ENCODE measurements at places on chromosomes 6 and 20.

GRCh38 chr20:8853805-8854338 lies 215.0 kb upstream of the PLCB4 start:
- peak; percentile 60 for DNase-seq

DNA sequence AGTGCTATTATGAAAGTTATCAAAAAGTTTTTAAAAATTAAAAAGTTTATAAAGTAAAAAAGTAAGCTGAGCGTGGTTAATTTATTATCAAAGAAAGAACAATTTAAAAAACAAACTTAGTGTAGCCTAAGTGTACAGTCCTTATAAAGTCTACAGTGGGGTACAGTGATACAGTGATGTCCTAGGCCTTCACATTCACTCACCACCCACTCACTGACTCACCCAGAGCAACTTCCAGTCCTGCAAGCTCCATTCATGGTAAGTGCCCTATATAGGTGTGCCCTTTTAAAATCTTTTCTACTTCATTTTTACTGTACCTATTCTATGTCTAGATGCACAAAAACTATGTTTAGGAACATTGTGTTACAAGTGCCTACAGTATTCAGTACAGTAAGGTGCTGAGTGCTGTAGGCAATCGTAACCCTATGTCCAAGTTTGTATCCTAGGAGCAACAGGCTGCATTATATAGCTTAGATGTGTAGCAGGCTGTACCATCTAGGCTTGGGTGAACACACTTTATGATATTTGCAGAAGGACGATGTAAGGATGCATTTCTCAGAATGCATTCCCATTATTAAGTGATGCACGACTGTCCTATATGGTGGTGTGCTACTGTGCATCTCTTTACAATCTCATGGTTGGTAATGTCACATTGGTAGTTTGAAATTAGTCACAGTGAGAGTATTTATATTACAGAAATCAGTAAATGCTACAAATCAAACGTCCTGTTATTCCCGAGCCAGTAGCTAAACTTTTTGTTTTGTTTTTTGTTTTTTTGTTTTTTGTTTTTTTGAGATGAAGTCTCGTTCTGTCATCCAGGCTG lies 158.3 kb downstream of the GMPR start:
- DNase-seq, result no peak

DNA sequence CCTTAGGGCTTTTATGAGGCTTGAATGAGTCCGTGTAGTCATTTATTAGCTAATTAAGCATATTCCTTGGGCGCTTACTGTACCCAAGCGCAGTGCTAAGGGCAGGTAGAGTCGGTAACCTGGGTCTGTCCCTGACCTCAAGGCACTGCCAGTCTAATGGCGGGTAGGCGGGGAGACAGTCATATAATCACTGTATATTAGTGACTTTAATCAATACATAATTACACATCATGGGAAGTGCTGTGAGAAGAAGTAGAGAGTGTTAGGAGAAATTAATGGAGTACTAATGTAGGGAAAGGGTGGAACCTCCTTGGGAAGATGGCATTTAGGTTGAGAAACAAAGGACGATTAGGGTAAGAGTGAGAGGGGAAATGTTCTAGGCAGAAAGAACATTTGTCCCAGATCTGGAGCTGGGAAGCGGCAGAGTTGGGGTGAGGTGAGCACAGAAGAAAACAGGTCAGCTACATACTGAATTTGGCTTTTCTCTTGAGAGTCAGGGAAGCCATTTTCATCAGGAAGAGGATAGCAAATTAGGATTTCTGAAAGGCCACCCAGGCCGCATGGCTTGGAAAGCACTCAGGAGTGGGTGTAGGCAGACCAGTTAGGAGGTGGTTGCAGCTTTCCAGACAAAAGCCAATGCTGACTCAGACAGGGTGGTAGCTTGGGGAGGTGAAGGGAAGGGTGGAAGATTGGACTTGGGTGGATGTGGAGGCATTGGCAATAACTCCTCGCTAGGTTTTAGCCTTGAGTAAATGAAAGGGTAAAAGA lies 954 bp upstream of the BLCAP start:
- DNase-seq, result no peak

GRCh38 chr6:39896701-39897100 lies 37.6 kb downstream of the MOCS1 start:
- DNase-seq, result no peak

GRCh38 chr6:153059311-153059710 lies 56.8 kb upstream of the MTRF1L start:
- DNase-seq, result no peak

- DNase-seq, result peak; percentile 31
Measured at GRCh38 chr20:44733341-44734069, 12.2 kb upstream of the KCNK15 start.

- no peak for DNase-seq
Measured at GRCh38 chr6:102520966-102521365, 1127.5 kb downstream of the GRIK2 start.

DNA sequence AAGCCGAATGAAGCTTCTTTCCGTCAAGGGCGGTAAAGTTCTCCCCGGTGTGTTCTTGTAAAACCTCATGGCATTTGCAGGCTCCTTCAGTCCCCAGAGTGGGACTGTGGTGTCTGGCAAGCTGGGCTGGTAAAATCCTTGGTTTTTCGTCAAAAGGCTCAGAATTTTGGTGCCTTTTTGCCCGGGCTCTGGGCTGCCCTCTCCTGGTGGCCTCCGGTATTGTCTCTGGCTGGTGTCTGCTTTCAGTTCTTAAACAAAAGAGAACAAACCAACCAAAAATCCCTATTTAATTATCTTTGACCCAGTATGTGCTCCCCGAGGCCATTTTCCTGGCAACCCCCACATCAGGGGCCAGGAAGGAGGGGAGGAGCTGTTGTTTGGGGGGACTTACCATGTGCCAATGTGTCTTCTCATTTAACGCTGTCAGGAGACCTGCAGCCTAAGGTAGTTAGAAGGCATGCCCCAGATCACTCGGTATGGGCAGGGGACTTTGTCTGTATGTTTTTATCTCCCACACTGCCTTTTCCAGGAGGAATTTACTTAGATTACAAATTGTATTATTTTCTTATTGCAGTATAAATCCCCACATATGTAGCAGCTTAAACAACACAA lies 11.1 kb downstream of the CDH4 start:
- DNase-seq, result no peak

DNA sequence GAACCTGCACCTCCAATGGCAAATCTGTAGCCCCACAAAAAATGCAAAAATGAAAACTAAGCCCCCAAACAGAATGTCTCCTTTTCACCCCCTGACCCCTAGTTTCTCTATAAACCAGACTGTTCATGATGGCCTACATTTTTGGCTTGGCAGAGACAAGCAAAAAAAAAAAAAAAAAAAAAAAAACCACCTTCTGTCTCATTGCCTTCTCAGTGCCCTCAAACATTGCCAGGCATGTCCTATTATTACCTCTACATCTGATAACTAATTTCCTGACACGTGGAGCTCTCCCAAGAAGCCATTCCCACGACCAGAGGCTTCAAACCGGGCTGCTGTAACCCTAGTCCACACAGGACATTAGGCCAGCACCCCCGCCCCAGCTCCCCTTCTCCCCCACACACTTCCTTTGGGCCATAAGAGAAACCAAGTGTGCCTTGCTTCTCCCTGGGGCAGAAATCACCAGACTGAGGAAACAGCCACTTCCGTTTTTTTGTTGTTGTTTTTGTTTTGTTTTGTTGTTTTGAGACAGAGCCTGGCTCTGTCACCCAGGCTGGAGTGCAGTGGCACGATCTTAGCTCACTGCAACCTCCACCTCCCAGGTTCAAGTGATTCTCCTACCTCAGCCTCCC lies 65.4 kb downstream of the GPR6 start:
- DNase-seq, result no peak

DNA sequence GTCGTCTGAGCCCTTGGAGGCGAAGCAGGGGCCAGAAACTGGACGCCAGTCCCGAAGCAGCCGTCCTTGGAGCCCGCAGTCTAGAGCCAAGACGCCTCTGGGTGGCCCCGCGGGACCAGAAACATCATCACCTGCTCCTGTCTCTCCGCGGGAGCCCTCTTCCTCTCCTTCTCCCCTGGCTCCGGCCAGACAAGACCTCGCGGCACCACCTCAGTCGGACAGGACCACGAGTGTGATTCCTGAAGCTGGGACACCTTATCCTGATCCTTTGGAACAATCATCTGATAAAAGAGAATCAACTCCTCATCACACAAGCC lies 416 bp downstream of the RSPH4A start:
- no peak for DNase-seq
